Left ventricle myocardium inferior (tissue), 1 donor: ENCODE measurements at places on chromosomes 1 and 21.
A peak's percentile ranks its signal among the peaks of the same experiment; 100 is the strongest.

GRCh38 chr1:151511636-151512215 is 539 bp downstream of the CGN start:
- no peak for DNase-seq

- DNase-seq: no peak
These were observed 12.1 kb downstream of the PRKACB start for GRCh38 chr1:84156210-84156621.

DNA sequence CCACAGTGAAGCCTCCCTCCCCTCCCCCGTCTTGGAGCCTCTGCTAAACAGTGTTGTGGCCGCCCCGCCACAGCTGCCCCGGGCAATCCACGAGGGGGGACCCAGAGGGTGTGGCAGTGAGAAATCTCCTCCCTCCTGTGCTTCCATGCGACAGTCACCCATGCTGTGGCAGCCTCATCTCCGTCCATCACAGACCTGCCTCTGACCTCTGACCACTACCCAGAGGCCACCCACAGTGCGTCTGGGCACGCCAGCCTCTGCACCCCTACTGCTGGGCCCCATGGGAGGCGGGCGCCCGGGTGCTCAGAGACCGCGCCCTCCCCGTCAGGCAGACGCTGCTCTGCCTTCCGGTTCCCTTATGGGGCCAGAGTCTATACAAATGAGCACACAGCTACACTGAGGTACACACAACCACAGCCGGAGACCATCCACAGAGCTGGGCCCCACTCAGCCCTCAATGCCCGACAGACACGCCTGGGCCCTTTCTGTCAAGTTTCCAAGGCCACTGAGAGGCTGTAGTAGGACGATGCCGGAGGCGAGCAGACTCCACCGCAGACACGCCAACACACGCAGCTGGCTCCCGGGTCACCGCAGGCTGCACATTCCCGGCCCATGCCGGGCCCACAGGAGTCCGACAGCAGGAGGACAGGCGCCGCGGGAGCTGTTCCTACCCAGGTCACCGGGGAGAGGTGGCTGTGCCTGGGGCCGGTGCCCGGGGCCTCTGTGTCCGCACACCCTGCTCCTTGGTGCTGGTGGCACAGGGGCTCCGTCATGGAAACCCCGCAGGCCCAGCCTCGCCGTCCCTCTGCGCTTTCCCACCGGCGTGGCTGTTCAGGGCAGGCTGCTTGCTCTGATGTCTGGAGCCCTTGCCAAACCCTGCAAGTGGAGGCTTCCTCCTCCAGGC is 23.9 kb upstream of the TMEM52 start:
- DNase-seq: no peak

DNA sequence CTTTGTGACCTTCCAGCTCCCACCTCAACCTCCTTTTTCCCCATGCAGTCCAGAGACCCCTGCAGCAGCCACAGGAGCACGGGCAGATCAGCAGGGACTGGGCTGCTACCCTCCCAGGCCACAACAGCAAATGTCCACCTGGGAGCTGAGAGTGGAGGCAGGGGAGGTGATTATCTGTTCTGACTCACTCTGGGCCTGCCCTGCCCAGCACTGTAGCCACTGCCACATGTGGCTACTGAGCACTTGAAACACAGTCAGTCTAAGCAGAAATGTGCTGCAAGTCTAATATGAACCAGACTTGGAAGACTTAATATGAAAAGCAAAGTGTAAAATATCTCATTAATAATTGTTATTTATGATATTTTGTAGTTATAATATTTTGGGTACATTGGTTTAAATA is 148.9 kb upstream of the VANGL1 start:
- DNase-seq: no peak

DNA sequence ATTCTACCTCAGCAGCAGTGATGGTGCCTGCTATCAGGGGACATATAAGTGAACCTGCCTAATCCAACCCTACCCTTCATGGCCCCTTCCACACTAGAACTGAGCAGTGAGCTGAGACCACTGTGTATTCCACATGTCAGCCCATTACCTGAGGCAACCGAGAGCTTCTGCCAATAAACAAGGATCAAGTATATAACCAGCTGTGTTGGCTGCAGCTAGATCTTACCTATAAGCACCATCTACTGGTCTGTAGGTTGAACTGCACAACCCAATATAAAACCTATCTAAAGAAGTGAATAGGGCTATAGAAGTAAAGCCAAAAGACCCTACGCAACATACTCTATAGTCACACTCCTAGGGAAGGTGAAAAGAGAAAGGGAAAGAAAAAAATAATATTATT is 376.9 kb downstream of the HHIPL2 start:
- no peak for DNase-seq

DNA sequence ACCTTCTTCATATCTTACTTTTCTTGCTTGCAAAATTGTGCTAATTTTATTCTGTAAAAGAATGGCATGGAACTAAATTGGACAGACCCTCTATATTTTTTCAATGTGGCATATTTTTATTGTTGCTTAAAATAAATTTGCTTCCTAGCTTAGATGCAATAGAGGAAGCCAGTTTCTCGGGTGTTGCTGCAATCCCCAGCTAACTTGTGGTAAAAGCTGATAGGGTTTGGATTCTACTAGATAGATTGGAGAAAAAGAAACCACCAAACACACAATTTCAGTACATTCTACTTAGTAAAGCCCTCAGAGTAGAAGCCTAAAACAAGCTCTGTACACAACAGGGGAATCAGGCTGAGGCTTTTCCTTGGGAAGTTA is 49.5 kb upstream of the GCLM start:
- DNase-seq: no peak

- no peak for DNase-seq
These were observed 69.0 kb upstream of the KAZN start for GRCh38 chr1:14529475-14529874.

DNA sequence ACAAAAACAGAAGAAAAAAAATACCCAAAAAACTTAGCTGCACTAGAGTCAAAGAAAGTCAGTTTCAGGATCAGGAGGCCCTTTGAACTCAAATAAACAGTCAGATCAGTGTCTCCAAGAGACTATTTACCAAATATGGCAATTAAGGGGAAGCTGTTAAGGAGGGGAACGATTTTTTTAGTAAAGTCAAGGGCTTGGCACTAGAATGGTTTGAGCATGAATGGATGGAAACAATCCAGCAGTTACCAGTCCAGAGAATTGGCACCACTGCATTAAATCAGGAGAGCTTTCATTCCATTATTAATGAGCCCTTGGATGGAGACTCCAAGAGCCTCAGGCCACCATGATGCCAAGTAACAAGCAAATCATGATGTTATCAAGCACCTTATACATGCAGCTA is 7.2 kb downstream of the TRAPPC3 start:
- DNase-seq: no peak

GRCh38 chr1:206674745-206675175 is 9.9 kb upstream of the MAPKAPK2 start:
- DNase-seq: no peak

GRCh38 chr1:12410351-12410750 is 180.5 kb downstream of the VPS13D start:
- no peak for DNase-seq

DNA sequence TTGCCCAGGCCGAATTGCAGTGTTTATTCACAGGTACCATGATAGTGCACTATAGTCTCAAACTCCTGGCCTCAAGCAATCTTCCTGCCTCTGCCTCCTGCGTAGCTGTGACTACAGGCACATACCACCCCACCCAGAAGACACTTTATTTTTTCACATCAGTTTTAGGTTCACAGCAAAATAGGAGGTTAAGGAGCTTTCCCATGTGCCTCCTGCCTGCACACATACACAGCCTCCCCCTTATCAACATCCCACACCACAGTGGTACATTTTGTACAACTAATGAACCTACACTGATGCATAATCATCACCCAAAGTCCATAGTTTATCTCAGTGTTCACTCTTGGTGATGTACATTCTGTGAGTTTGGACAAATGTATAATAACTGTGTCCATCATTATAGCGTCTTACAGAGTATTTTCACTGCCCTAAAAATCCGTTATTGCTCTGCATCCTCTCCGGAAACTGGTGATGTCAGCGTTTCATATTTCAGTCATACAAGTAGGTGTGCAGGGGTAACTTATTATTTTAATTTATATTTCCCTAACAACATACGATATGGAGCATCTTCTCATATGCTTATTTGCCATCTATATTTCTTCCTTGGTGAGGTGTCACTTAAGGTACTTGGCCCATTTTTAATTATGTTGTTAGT is 23.2 kb downstream of the OR13G1 start:
- no peak for DNase-seq

- DNase-seq: no peak
These were observed 22.8 kb upstream of the CFAP126 start for GRCh38 chr1:161390559-161390858.

DNA sequence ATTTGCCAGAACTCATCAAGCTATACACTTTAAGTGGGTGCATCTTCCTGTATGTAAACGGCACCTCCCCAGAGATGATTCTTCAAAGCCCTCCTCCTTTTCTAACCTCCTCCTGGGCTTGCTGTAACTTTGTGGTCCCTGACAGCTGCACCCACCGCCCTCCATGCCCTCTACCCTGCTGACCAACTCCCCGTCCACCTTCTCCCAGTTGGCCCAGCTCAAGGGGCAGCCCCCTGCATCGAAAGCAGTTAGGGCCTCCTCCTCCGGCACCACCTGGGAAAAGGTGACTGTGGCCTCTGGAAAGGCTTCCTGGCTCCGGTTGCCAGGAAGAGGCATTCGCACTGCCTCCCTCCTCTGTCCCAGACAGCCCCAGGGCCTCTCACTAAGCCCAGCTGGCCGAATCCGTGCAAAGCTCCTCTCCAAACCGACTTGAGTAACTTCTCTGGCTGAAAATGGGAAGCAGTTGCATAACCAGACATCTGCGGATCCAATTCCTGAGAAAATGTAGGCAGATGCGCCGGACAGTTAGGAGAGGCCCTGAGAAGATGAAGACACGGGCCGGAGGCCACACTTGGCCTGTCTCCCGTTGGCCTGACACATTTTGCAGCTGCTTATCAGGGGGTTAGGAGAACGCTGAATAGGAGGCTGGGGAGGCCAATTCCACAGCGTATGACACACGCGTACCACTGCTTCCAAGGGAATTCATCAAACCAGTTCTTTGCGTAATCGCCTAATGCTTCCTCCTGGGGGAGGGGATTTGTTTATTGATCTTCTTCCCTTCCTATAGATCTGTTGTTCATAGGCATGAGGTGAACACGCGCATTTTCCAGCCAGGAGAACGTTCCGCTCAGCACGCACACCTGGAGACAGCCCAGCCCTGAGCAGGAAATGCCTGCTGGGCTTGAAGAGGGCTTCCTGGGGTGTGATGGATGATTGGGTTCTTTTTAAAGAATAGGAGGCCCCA is 48.7 kb upstream of the COL6A2 start:
- DNase-seq: peak; percentile 90

DNA sequence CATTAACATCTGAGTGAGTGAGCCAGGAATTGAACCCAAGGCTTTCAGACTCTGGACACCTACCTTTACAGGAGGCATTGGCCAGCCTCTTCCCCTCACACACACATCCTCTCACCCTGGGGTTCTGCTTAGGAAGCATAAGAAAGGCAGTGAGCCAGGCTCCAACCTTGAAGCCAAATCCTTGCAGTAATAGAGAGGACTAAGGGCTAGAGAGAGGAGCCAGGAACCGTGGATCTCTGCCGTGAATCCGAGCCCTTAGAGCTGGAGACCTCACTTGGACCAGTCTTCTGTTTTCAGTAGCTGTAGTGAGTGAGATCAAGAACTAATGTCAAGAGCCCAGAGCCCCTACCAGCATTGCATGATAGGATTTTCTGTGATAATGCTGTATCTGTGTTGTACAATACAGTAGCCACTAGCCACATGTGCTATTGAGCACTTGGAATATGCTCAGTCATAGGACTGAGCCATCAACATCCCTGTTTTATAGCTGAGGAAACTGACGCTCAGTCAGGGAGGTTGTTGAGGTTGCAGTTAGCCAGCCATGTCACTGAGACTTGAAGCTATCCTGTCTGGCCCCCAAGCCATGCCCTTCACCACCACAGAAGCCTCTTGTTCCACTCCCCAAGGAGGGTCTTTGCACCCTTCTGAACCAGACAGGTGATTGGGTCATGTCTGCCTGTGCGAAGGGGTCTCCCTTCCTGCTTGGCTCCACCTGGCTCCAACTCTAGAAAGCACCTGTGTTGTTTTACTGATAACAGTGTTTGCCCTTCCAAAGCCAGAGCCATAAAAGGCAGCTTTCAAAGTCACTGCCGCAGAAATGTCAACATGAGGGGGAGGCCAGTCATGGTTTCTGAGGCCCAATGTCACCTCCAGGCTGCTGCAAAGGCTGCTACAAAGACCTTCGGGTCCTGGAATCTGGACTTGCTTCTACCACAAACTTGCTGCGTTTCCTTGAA is 101.1 kb upstream of the JUN start:
- DNase-seq: peak; percentile 38

GRCh38 chr1:121471523-121471922 is 286.7 kb downstream of the SRGAP2C start:
- no peak for DNase-seq
